ENCODE measurements at places on chromosomes 2 and 18.

DNA sequence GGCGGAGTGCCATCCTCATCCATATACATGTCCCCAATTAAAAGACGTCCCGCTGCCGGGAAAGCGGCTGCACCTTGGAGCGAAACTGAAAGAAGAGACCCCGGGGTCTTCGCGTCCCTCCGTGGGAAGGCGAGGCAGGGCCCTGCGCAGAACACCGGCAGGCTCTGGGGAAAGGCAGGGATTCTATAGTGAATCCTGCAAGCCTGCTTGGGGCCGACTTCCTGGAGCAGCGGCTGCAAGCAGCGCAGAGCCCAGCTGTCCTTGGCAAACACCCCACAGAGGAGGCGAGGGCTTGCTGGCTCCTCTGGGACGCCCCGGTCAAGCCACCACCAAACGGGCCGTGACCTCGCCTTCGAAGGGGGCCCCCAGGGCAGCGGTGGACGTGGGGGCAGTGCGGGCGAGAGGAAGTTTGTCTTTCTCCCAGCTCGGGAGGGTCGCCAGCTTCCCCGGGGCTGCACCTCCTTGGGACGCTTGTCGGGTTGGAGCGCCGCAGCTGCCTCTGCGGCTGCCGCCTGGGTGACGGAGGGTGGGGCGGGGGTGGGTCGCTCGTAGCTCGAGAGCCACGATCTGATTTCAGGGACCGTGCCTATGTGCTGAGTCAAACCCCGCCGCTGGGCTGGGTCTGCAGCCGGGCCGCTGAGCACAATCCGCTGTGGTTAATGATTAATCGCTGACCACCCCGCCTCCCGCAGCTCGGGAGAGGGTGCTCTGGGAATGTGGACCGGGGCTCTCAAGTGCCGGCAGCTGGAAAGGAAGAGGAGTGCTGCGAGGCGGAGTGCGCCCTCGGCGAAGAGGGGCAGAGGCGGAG lies 486 bp upstream of the GPR39 start:
- DNase-seq: peak; percentile 97

DNA sequence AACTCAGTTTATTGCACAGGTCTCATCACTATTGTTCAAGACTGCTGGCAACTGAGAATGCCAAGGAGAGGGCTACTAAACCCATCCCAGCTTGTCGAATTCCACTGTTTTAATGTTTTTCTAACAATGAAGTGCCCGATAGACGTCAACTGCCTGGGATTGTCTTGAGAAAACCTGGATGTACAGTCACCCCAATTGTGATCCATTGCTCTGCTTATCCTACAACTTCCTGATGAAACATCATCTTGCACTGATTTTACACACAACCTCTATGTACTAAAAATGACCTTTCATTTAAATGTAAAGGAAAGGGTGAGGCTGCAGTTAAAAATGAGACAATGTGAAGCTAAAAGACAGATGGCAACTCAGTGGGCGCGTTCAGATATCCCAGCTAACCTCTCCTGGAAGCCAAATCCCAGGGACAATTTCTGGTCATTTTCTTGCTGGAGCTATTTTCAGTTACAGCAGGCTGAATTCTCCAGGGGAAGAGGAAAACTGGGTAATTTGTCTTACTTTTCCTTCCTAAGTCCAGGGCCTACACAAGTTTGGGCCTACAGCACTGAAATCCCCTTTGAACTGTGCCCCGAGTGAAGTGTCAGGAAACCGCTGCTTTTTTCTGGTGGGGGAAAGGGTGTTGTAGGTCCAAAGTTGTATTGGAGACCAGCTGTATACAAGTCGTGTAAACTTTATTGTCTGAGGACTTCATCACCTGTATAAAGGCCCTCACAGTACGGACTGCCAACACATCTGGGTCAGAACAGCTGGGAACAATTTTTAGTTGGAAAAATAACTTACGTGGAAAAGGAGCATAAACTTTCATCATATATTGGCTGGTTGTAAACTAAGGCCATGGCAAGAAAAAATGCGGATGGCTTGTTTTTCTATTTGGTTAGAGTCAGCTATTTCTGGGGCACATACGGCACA lies 68.9 kb upstream of the LTBP1 start:
- no peak for DNase-seq

DNA sequence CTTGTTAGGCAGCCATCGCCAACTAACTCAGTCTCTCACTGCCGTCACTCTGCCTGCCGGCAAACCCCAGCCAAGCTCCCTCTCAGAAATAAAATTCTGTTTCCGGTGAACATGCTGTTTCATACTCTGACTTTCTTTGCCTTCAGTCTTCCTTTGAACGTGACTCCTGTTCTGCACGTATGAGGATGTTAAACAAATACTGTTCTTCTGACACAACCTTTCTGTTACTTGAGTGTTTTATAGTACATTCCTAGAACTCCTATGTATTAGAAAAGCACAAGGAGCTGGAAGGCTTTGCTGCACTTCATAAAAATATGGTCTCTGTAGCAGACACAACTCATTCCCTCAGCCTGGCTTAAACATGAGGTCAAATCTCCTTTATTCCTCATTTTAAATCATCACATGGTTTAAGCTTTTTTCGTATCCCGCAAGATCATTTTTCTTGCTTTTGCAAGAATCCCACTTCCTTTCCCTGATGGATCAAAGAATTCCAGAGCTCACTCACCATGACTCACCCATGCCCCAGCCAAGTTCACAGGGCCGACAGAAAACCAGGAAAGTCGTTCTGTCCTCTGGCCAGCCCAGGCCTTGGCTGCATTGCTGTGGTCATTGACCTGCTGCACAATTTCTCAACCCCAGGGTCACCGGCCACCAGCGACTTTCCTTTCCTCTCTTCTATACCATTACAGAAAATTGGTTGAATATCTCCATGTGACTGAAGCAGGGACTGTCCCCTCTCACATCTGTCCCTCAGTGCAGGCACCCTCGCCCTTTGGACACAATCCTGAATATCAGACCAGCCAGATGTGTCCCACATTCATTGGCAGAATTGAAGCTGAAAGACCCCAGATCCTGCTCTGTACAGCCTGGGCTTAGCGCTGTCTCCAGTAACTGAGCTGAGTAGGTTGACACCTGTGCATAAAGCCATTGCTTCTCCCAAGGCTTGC lies 183.1 kb upstream of the ARL4C start:
- DNase-seq: peak; percentile 91

- DNase-seq: no peak
These were observed 114.0 kb downstream of the CYP26B1 start for GRCh38 chr2:72033636-72034035.

- DNase-seq: peak; percentile 87
These were observed 586 bp downstream of the FNDC4 start for GRCh38 chr2:27494284-27494943.

- no peak for DNase-seq
These were observed 153.4 kb downstream of the UBR3 start for GRCh38 chr2:169980643-169981042.

DNA sequence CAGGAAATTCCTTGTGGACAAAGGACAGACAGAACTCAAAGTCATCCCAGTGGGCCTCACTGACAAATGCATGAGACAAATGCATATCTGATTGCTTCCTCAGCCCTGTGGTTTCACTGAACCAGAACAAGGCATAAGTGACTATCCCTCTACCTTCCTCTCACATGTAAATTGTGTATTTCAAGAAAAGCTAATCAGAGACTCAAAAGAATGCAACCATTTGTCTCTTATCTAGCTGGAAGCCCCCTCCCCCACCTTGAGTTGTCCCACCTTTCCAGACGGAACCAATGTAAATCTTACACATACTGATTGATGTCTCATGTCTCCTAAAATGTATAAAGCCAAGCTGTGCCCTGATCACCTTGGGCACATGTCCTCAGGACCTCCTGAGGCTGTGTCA lies 102.0 kb upstream of the TMEM200C start:
- DNase-seq: no peak

Measured in right lobe of liver (tissue), 6 donors.